Stimulated activated CD4-positive, alpha-beta T cell treated with anti-CD3 and anti-CD28 coated beads, Interleukin-1b, Interleukin-23, amount 100 ng/mL, for 4 hours (primary cell): ENCODE measurements at places on chromosomes 12 and 14.

DNA sequence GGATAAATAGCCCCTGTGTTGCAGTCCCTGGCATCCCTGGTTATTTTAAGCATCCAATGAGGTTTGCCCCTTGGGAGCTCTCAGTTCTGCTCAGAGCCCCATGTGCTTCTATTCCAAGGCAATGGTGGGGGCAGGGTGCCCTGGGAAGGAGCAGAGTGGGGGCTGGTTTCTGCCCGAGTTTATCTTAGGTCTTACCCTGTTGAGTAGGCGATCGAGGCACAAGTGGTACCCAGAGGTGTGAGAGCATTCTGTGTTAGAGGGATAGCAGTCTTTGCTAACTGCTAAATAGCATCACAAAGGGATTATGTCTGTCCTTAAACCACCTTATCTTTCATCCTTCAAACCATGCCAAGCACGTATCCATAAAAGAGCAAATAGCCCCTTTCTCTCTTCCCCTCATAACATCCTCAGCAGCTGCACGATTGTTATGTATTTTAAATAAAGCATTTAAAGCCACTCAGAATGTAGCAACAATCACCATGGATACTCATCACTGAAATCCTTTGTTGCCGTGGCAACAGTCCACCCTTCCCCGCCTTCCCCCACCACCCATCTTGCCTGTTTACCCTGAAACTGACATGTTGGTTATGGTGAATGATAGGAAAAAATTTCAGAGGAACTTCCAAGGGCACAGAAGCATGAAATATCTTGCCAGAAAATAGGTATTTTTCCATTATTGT lies 139.3 kb downstream of the PTPN11 start:
- no peak for DNase-seq

DNA sequence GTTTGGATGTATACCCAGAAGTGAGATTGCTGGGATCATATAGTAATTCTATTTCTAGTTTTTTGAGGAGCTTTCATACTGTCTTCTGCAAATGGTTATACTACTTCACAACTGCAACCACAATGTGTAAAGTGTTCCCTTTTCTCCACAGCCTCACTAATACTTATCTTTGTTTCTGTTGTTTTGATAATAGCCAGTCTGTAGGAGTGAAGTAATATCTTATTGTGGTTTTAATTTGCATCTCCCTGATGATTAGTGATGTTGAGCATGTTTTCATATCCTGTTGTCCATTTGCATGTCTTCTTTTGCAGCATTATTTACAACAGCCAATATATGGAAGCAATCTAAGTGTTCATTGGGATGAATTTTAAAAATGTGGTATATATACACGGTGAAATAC lies 29.9 kb downstream of the GABARAPL1 start:
- no peak for DNase-seq

GRCh38 chr12:92912052-92912451 lies 17.0 kb downstream of the EEA1 start:
- DNase-seq: peak; percentile 17

- peak; percentile 82 for DNase-seq
Observed at GRCh38 chr12:6914246-6914946, at the start of gene ENO2. Gene ENO2 (plus strand): TSS chr12:6914580. CDS start chr12:6915833, 1,253 bp downstream.

DNA sequence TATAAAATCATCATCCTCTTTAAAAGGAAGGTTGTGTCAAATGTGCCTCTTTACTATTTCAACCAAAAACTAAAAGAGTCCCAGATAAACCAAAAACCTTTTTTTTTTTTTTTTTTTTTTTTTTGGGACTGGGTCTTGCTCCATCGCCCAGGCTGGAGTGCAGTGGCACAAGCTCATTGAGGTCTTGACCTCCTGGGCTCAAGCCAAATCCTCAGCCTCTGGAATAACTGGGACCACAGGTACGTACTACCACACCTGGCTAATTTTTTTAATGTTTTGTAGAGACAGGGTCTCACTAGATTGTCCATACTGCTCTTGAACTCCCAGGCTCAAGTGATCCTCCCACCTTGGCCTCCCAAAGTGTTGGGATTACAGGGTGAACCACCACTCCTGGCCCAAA lies 16.4 kb upstream of the SELPLG start:
- no peak for DNase-seq

DNA sequence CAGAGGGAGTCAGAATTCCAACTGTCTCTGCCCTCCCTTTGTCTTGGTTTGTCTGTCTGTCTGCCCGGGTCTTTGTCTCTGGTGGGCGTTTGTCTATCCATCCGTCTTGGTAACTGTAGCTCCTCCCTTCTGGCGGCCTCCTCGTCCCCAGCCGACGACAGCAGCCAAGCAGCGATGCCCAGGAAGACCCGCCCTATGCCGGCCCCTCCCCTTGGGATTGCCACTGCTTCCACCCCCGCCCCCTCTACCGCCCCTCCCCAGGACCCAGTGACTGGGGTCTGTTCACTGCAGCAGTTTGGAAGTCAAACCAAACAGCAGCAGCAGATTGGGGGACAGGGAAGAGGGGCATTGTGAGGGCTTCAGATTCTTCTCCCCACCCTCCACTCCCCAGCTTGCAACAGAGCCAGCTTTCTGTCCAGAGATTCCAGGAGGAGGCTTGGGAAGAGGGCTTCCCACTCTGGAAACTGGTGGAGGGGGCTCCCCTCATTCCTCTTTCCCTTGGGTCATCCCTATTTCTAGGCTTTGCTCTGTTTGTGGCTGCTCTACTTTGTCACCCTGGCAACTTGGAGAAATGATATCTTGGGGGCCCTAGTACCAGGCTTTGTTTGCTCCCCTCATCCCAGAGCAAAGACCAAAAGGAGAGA lies 2.4 kb upstream of the RARG start:
- no peak for DNase-seq

GRCh38 chr12:98743362-98743953 lies 98.4 kb downstream of the APAF1 start:
- DNase-seq: no peak

- DNase-seq: no peak
Observed at GRCh38 chr14:54652188-54652587, 85.3 kb downstream of the SAMD4A start.

DNA sequence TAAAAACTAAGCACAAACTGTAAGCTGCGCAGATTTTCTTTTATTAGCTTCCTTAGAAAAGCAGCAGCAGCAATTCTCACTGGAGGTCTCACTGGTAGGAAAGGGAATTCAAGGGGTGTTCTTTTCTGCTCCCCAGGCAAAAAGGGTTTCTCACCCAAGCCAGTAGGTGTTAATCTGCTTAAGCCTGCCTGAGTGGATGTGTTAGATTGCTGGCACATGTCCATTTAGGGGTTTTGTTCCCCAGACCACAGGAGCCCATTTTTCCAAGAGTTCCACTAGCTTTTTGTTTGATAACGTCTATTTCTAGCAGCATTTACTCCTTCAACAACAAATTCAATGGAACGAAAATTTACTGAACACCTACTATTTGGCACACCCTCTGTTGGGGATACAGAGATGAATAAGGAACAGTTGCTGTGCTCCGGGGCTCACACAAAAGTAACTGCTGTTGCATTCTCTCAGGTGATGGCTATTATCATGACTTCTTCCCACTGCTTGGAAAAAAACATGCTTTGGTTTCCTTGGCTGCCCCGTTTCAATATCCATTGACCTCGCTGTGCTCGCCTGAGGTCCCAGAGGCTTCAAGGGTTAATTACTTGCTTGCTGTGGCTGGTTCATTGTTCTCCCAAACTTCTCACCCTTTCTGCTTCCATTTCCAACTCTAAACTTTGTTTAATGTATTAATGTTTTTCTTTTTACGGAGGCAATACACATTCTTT lies 31.1 kb upstream of the RIC8B start:
- no peak for DNase-seq

- DNase-seq: no peak
Observed at GRCh38 chr12:118439068-118439467, 62.7 kb downstream of the SUDS3 start.

- no peak for DNase-seq
Observed at GRCh38 chr12:92513231-92513730, 189.5 kb upstream of the PLEKHG7 start.

GRCh38 chr14:95248432-95248831 lies 71.3 kb downstream of the CLMN start:
- no peak for DNase-seq

DNA sequence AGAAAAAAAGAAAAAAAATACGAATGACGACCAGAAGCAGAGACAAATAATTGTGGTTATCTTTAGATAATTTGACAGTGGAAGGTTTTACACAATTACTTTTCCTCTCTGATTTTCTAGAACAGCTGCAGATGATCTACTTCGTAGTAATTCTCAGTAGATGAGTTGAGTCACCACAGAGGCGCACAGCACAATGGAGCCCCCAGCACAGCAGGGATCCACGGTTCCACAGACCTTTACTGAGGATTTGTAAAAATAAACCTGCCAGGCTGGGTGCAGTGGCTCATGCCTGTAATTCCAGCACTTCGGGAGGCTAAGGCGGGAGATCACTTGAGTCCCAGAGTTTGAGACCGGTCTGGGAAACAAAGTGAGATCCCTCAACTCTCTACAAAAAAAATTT lies 29.3 kb downstream of the AMN start:
- DNase-seq: no peak

GRCh38 chr12:15206831-15207389 lies 14.3 kb downstream of the RERG start:
- no peak for DNase-seq

- no peak for DNase-seq
Observed at GRCh38 chr14:78286210-78286609, 116.0 kb downstream of the NRXN3 start.

- DNase-seq: no peak
Observed at GRCh38 chr14:33943096-33943883, 7.6 kb downstream of the EGLN3 start.

GRCh38 chr12:30582943-30583342 lies 112.7 kb downstream of the IPO8 start:
- DNase-seq: no peak

DNA sequence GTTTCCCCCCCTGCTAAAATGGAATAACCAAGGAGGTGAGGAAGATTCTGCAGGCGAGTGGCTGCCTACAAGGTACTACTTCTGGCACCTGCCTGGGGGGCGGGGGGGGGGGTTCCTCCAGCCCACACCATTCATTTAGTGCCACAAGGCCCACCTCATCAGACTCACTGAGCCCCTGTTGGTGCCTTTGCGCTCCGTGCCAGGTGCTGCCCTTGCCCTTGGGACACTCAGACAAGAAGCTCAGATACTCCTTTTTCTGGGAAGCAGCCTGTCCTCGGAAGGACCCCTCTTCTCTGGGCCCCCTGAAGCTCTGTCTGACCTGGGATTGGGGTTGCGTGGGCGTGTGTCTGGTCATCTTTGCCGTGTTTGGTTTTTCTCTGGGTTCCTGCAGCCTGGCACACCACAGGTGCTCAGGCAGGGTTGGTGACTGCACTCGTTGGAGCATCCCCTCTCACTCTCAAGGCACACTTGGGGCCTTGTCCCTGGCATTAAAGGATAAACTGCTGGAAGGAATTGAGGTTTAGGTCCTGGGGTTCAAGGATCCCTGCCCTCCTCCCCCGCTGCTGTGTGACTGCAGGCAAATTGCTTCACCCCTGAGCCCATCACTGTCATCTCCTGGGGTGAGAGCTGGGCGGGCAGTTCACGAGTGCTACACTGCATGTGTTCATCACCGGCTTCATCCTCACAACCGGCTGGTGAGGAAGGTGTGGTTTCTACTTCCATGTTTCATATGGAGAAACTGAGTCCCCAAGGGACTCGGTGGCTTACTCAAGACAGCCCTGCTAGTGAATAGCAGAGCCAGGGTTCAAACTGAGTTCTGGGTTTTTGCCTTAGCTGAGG lies 16.9 kb downstream of the FAM222A start:
- DNase-seq: no peak

DNA sequence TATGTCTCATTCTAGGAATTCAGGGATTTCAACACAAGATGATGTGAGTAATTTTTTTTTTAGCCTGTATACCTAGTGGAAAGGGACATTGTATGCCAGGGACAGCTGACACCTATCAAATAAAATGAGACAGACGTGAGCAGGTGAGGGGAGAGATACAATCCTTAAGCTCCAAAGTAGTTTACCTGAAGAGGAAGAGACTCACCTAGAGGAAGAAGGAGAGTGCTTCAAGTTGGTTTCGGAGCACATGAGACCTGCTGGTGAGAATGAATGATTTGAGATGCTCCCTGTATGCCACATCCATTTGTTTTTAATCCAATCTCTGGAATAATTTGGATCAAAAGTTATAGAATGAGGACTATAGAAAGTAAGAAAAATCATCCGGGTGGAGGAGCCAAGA lies 915.4 kb upstream of the FBXO33 start:
- DNase-seq: no peak

- no peak for DNase-seq
Observed at GRCh38 chr12:51592034-51592705, 1.1 kb downstream of the SCN8A start.

DNA sequence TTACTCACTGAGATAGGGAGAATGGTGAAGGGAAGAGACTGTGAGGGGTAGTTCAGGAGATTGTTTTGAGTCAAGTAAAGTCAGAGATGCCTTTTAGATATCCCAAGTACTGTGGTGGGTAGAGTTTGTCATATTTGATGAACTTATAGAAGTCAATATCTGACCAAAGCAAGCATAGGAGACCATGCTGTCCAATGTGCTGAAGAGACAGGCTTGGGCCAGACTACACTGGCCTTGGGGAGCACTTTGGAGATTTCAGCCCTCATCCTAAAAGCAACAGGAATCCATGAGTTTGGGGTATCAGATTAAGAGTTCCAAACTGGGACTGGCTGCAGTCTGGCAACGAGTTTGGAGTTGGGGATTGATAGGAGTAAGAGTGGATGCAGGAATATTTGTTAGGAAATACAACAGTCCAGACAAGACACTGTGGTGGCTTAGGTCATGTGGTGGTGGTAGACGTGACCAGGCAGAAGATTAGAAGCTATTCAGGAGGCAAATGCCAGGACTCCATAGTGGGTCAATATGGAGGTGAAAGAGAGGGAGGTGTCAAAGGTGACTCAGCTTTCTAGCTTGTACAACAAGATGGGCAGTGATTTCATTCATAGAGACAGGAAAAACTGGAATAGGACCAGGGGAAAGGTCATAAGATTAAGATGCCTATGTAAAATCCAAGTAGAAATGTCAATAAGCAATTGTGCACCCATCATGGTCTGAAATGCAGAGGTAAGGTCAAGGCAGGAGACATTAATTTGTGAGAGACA lies 81.9 kb downstream of the FAR2 start:
- no peak for DNase-seq

GRCh38 chr12:61188801-61189595 lies 1071.2 kb upstream of the USP15 start:
- no peak for DNase-seq

DNA sequence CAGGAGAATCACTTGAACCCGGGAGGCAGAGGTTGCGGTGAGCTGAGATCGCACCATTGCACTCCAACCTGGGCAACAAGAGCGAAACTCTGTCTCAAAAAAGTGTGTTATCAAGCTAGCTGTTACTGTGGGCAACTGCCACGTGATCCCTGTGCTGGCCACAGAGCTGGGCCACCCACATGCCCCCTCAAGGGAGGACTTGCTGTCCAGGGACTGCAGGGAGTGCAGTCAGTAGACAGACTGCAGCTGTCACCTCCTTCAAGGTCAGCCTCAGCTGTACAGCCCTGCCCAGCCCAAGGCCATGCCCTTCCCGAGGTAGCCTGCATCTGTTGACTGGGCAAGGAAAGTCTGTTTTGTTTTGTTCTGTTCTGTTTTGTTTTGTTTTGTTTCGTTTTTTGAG lies 46.6 kb upstream of the BICDL1 start:
- no peak for DNase-seq

- no peak for DNase-seq
Observed at GRCh38 chr14:21768116-21768874, 94.7 kb upstream of the OR4E1 start.
